ENCODE measurements at places on chromosomes 7 and 10.

GRCh38 chr10:131176907-131177306, 134.6 kb downstream of the TCERG1L start:
- DNase-seq = no peak

- no peak for DNase-seq
These were observed 44.7 kb upstream of the ZNF800 start for GRCh38 chr7:127437241-127437640.

DNA sequence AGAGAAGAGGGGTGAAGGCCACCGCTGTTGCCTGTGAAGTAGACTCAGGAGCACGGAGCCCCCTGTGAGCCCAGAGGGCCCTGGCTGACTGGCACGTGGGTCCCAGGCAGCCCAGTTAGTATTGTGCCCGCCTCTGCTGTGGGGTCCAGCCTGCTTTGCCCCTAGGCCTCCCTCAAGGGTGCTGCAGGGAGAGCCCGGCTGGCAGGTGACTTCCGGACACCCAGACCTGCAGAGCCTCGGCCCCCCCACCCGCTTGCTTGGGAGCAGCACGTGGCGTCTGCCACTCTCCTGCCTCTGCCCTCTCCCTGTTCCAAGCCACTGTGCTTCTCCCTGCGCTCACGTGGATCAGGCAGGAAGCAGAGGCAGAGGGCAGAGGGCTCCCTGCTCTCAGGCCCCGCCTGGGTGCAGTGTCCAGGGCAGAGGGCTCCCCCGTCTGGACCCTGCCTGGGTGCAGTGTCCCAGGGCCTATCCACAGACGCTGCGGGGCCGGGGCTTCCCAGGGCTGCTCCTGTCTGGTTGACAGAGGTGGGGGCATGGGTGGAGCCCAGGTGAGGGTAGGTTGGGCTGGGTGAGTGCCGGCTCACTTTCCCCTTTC, 88.4 kb downstream of the DNAJB6 start:
- no peak for DNase-seq

- no peak for DNase-seq
These were observed 14.8 kb upstream of the LSM8 start for GRCh38 chr7:118169146-118169545.

GRCh38 chr10:131697476-131698128, 203.2 kb upstream of the PPP2R2D start:
- no peak for DNase-seq

DNA sequence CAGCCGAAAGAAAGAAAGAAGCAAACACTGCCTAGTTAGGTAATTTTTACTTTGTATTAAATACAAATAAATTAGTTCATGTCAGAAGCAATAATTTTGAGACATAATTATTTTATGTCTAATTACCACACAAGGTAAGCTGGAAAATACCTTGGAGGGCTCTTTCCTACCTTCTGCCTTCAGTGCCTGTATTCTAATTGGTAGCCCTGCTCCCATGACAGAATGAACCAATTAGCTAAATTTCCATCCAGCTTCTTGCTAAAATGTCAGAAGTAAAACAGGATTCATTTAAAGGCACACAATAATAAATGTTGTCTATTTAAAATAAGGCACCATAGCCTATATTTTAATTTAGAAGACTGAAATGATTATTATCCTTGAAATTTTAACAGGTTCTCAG, 135.4 kb upstream of the POT1 start:
- no peak for DNase-seq

DNA sequence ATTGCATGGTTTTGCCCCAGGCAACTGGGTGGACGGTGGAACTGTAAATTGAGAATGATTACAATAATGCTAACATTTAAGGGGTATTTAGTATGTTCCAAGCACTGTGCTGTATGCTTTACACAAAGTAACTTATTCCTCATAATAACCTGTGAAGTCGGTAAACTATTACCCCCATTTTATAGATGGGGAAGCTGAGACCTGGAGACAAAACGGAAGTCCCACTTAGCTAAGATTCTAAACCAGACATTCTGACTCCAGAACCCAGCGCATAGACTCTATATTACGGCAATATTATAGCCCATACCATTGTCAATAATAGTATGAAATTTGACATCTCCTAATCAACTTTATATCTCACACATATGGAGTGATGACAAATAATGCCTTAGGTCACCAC, 39.9 kb upstream of the TMEM236 start:
- no peak for DNase-seq

DNA sequence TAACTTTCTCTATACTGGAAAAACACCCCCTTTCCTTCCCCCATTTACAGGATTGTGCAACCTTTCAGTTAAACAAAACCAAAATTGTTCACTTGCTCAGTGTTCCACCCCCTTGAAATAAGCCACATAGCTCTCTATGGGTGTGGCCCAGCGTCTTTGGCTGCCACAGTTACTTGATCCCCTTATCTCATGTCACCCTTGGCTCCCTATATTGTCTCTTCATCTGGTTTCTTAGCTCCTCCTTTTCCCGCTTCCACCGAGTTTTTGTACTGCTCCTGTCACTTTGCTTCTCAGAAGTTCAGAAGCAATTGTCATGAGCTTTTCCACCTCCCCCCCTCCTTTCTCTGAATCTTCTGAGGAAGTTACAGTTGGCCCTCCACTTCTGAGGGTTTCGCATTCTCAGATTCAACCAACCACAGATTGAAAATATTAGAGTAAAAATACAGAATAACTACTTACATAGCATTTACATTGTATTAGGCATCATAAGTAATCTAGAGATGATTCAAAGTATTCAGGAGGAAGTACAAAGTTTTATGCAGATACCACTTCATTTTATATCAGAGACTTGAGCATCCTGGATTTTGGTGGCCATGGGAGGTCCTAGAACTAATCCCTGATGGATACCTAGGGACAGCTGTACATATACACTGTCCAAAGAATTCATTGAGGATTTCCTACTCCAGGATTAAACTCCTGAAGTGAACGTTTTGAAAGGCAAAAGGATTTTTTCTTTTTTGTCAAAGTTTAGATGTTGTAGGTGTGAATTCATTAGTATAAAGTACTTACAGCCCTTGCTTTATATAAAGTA, 60.4 kb downstream of the ADD3 start:
- DNase-seq = no peak

- DNase-seq = no peak
These were observed at the start of gene DIP2C for GRCh38 chr10:689452-690371. Gene DIP2C (minus strand): TSS chr10:689668. CDS start chr10:689578, 90 bp downstream.

GRCh38 chr10:43879742-43880141, 231.1 kb upstream of the ZNF32 start:
- no peak for DNase-seq

- no peak for DNase-seq
These were observed 1.3 kb downstream of the LCOR start for GRCh38 chr10:96833220-96834001.

DNA sequence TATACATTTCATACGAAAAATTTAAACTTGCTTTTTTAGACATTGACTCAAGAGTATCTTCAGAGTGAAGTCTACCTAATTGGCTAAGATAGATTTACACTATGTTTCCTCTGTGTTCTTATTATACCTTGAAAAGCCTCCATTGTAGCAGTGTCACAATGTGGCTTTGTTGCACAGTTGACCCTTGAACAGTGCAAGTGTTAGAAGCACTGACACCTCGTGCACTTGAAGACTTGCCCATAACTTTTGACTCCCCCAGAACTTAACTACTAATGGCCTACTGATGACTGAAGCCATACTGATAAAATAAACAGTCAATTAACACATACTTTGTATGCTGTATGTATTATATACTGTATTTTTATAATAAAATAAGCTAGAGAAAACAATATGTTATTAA, 84.3 kb downstream of the CPED1 start:
- DNase-seq = no peak

DNA sequence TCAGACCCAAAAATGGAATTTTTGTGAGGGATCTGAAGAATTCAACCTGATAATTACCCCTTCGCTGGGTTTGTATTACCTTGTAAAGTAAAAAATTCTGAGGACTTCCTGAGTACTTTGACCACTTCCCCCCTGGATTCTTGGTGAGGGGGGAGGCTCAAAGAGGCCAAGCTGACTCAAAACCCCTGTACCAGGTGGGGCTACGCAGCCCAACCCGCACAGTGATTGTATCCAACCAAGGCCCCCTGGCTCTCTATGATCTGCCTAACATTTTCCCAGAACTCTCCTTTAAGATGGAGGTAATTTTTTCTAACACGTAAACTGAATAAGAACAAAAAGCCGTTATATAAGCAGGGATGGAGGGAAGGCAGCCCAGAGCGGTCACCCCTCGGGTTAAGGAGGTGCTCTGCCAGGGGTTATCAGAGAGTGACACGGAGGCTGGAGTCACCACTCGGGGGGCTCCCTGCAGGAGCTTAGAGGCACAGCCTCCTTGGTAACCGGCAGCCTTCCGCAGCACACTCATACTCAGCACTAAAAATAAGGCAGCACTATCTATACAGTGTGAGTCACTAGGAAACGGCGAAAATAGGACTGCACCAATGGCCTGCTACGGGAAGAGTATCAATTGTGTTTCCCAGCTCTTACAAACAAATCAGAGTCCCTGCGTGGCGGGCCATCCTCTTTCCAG, 255.4 kb downstream of the ELMO1 start:
- DNase-seq = no peak

GRCh38 chr7:151249034-151249731, 689 bp upstream of the SMARCD3 start:
- DNase-seq = no peak

DNA sequence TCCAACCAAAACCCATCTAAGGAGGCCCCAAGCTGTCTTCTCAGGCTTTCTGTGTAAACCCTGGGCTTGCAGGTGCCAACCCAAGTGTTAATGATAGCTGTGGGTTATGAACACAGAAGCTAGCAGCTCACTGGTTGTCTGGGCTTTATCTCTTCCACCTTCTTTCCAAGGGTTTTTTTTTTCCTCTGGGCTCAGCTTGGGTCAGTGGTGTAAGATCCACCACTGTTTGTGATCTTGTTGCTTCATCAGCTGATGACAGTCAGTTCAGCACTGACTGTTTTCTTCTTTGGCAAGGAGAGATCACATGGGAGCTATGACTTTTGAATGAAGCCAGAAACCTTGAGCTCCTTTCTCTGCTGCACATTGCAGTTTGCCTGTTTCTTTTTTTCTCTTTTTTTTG, 4.6 kb downstream of the GTPBP4 start:
- no peak for DNase-seq

DNA sequence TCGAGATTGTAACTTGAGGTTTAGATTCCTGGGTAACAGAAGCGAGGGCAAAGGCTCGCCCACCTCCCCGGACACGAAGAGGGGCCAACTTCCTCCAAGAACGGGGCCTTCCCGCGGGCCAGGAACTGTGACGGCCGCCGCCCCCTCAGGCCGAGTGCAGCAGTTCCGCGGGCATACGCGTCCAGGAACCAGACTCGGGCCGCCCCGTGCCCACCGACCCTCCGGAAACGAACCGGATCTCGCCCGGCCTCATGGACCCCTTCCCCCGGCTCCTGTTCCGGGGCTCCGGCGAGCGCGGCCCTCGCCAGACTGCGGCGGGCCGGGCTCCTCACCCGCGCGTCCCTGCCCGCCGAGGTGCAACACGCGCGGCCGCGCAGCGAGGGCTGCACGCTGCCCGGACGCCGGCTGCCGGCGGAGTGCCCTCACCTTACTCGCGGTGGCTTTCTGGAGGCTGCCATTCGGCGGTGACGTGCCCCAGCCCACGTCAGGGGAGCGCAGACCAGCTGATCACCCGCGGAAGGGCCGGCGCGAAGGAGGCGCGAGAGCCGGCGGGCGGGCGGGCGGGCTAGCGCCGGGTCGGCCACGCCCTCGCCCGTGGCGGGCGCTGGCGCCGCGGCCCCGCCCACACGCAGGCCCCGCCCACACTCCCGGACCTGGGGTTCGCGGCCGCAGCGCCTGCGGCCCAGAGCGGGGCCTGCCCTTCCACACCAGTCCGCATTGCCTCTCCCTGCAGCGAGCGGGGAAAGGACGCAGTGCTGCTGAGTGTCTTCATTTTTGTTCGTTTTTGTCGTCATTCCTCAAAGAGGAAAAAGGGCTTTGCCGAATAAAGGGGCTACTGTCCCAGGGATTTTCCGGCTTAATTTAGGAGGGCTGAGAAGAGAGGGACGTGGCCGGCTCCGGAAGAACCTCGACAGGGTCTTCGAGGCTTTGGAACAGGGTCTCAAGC, at the start of gene XPNPEP1:
TSS of gene XPNPEP1 (minus strand) at position 536 of the 946 bp plus-strand sequence. CDS start at position 458, 78 bp downstream.
- peak; percentile 67 for DNase-seq

DNA sequence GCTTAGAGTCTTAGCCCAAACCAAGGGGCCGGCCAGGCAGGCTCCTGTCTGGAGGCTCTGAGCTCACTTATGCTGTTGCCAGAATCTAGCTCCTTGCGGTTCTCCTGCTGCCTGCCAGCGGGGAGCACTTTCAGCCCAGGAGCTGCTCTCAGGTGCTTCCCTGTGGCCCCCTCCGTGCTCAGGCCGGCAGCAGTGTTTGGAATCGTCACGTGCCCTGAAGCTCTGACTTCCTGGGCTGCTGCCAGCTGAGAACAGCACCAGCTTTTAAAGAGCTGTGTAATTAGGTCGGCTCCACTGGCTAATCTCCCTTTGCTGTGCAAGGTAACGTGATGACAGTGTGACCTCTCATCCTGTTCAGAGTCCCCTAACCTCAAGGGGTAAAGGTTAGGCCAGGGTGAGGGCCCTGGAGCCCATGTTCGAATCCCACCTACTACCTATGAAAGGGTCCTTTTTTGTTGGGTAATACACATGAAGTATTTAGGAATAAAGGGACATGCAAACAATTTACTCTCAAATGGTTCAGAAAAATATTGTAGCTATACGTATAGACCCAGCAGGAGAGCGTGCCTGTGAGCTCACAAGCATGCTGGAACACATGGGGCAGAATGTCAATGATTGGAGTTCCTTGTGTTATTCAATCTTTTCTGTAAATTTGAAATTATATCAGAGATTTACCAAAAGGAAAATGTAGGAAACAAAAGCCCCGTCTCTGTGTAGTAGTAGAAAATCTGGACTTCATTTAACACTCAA, 16.6 kb downstream of the ZNF862 start:
- no peak for DNase-seq

DNA sequence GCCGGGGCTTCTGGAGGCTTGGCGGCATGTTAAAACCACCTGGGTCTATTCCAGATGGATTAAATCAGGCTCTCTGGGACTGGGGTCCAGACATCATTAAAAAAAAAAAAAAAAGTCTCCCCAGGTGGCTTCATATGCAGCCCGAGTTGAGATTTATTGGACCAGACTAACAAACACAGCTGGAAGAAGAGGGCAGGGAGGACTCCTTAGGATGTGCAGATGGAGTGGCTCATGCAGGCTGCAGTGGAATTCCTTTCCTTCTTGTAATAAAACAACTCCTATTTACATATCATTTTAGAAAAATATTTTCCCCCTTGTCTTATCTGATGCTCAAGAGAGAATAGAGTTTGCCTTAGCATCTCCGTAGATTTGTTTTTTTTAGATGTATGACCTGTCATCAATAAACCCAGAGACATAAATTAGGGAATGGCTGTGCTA, 238.1 kb downstream of the CAMK1D start:
- no peak for DNase-seq

DNA sequence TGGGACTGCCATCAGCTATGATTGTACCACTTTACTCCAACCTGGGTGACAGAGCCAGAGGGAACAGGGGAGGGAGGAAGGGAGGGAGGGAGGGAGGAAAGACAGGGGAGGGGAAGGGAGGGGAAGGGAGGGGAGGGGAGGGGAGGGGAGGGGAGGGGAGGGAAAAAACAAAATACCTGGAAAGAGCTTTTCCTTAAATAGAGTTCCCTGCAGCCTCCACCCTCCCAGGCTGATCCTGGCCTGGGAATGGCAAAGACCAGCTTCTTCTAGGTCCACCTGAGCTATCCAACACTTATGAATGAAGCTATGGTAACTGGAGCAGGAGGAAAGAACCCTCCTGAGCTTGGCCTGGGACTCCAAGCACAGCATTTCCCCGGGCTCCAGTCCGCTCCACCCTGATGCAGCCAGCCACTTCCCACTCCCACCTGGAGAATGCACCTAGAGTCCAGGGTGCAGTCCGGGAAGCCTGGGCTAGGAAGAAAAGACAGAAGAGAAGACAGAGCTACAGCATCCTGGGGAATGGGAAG, 66.1 kb downstream of the GRID1 start:
- no peak for DNase-seq

- no peak for DNase-seq
These were observed 123.6 kb downstream of the ADAM22 start for GRCh38 chr7:88057655-88058054.

All from effector memory CD4-positive, alpha-beta T cell (primary cell).